Osteoblast (primary cell): ENCODE measurements at places on chromosomes 6 and 20. TPM values are rescaled to one million over a fixed set of nuclear protein-coding genes. Genes with fewer than 3 reads are reported as not detected.

PDE7B gene
- total RNA-seq = 25.3 and 33.9 TPM in 2 replicates

SPATS1 gene
- total RNA-seq = not detected in 2 replicates

DACT2 gene
- total RNA-seq = not detected in 2 replicates

- no peaks in the 10 kb centered on the region for H3K4me1 ChIP-seq
- no peaks in the 10 kb centered on the region for H3K36me3 ChIP-seq
- H3K27me3 ChIP-seq = no peaks in the 10 kb centered on the region
- H3K4me3 ChIP-seq = no peak overlapping the region
- H3K27ac ChIP-seq = no peak overlapping the region
These were observed 166.4 kb downstream of the EPHA7 start for GRCh38 chr6:93252930-93253329.

GRCh38 chr20:37627060-37627766 is 66.6 kb upstream of the CTNNBL1 start:
- DNase-seq = no peak
- H3K4me1 ChIP-seq = no peaks in the 10 kb centered on the region
- peaks cover 8% of the 10 kb centered on the region for H3K27me3 ChIP-seq
- H3K36me3 ChIP-seq = no peaks in the 10 kb centered on the region
- no peak overlapping the region for H3K27ac ChIP-seq

- no peak overlapping the region for H3K27ac ChIP-seq
- H3K27me3 ChIP-seq = no peaks in the 10 kb centered on the region
- no peaks in the 10 kb centered on the region for H3K4me1 ChIP-seq
- DNase-seq = no peak
- H3K4me3 ChIP-seq = no peak overlapping the region
- H3K36me3 ChIP-seq = no peaks in the 10 kb centered on the region
These were observed 24.0 kb downstream of the SLC13A3 start for GRCh38 chr20:46627234-46627633.
